ENCODE measurements at places on chromosomes 13 and 19. TPM values are rescaled to one million over a fixed set of nuclear protein-coding genes. Genes with fewer than 3 reads are reported as not detected.
A peak's percentile ranks its signal among the peaks of the same experiment; 100 is the strongest.

DNA sequence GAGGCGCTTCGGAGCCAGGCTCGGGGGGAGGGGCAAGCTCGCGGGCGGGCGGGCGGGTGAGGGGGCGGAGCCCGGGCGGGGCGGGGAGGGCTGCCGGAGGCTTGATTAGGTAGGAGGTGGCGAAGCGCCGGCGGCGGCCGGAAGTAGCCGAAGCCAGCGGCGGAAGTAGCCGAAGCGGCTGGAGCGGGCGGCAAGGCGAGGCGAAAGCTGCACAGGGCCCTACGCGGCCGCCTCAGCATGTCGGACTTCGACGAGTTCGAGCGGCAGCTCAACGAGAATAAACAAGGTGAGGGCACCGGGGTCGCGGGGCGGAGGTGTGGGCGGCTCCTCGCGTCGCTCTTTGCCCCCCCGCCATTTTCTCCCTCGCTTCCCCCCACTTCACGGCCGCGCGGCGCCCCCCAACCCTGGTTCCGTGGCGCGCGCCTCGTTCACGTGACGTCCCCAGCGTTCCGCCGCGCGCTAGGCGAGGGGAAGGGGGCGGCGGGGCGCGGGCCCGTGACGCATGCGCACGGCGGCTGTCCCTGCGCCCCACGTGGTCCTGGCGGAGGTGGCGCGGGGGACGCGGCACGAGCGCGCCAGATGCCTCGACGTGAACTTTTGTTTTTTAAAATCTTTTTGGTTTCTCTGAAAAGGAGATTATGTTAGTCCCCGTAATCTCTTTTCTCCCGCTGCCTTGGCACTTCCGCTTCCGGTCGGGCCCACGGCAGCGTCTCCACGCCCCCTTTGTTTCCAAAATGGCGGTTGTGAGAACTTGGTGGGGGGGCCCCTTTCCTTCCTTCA is at the start of gene U2AF2:
TSS of gene U2AF2 (plus strand) at position 168 of the 780 bp plus-strand sequence. CDS start at position 238, 70 bp downstream.
- peaks cover 12% of the 10 kb centered on the region for H3K36me3 ChIP-seq
- peaks cover 35% of the 10 kb centered on the region for H3K4me1 ChIP-seq
- H3K27me3 ChIP-seq = peaks cover 8% of the 10 kb centered on the region
- DNase-seq = peak; percentile 86
- H3K27ac ChIP-seq = peak within 1 kb of the TSS; percentile 100

GRCh38 chr19:54403054-54403453 is 12.2 kb upstream of the TTYH1 start:
- H3K27me3 ChIP-seq = peaks cover 17% of the 10 kb centered on the region
- H3K4me1 ChIP-seq = no peaks in the 10 kb centered on the region
- no peak overlapping the region for H3K27ac ChIP-seq
- no peak for DNase-seq
- H3K36me3 ChIP-seq = peaks cover 5% of the 10 kb centered on the region

Gene TUBGCP3
- total RNA-seq = 18.0 TPM

Gene LILRA5
- not detected for total RNA-seq

DNA sequence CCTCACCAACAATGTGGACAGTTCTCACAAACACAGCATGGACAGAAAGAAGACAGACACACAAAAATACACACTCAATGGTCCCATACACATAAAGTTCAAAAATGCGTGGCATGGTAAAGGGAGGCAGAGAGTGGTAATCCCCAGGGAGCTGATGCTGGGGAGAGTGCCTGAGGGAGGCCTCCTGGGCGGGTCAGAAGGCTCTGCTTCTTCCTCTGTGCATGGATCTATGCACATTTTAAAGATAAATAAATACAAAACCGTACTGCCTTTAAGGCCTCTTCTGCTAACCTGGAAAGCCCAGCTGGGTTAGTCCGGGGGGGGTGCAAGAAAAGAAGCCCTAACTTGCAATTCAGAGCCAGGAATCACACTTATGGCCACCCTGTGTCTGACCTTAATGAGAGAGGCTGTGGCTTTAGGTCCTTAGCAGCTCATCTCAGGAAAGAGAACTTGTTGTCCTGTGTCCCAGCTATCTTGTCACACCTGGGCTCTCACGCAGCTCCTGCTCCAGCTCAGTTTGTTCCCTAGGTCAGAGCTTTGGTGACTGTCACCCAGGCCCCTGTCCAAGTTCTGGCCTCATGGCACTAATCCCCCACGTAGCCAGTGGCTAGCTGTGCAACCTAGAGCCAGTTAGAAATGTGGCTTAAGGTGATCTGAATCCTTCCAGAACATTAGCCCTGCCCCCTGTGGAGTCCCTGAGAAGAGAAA is 28.5 kb downstream of the POP4 start:
- no peak for DNase-seq
- no peak overlapping the region for H3K27ac ChIP-seq
- peaks cover 6% of the 10 kb centered on the region for H3K4me1 ChIP-seq
- peaks cover 28% of the 10 kb centered on the region for H3K27me3 ChIP-seq
- no peaks in the 10 kb centered on the region for H3K36me3 ChIP-seq

Gene ERICH6B
- not detected for total RNA-seq

DNA sequence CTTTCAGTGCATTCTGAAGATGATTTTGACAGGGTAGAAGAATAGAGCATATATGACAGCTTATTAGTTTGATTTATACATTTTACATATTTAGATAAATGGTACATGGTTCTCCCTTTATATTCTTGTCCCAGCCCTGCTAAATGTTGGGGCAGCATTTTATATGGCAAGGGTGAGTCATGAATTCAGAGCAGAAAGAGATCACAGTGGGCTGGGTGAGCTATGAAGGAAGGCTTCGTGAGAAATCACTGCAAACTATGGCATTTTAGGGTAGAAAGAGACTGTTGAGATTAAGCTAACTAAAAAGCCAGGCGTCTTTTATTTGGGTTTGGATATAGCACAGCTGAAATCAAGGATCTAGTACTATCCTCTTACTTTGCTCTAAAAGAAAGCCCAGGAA is 23.9 kb upstream of the METTL21C start:
- no peak overlapping the region for H3K27ac ChIP-seq
- H3K27me3 ChIP-seq = peaks cover 17% of the 10 kb centered on the region
- 0 out of 2 replicates have a peak, but pooled peaks cover 4% of the 10 kb centered on the region for H3K36me3 ChIP-seq
- H3K4me1 ChIP-seq = peaks cover 4% of the 10 kb centered on the region
- no peak for DNase-seq

Gene KANK3
- total RNA-seq = not detected

Gene CALR3
- total RNA-seq = not detected

Gene MEX3D
- 31.5 TPM for total RNA-seq

Gene CAMSAP3
- not detected for total RNA-seq

- H3K4me3 ChIP-seq = no peak overlapping the region
- no peaks in the 10 kb centered on the region for H3K4me1 ChIP-seq
- no peaks in the 10 kb centered on the region for H3K36me3 ChIP-seq
- no peak overlapping the region for H3K27ac ChIP-seq
Observed at GRCh38 chr13:91112201-91112923, 235.1 kb upstream of the MIR17HG start.

GRCh38 chr19:37695144-37695899 is 24.2 kb downstream of the ZNF607 start:
- H3K36me3 ChIP-seq = peaks cover 53% of the 10 kb centered on the region
- no peaks in the 10 kb centered on the region for H3K27me3 ChIP-seq
- H3K4me1 ChIP-seq = no peaks in the 10 kb centered on the region
- no peak for DNase-seq

GRCh38 chr19:17394891-17395415 is 957 bp upstream of the CCDC194 start:
- H3K27ac ChIP-seq = no peak overlapping the region
- H3K27me3 ChIP-seq = peaks cover 8% of the 10 kb centered on the region
- DNase-seq = no peak
- H3K4me3 ChIP-seq = no peak overlapping the region

- no peaks in the 10 kb centered on the region for H3K4me1 ChIP-seq
- H3K4me3 ChIP-seq = no peak overlapping the region
- DNase-seq = peak; percentile 50
- H3K27me3 ChIP-seq = no peaks in the 10 kb centered on the region
- H3K27ac ChIP-seq = no peak overlapping the region
Observed at GRCh38 chr13:34926508-34926907, 15.6 kb upstream of the NBEA start.

DNA sequence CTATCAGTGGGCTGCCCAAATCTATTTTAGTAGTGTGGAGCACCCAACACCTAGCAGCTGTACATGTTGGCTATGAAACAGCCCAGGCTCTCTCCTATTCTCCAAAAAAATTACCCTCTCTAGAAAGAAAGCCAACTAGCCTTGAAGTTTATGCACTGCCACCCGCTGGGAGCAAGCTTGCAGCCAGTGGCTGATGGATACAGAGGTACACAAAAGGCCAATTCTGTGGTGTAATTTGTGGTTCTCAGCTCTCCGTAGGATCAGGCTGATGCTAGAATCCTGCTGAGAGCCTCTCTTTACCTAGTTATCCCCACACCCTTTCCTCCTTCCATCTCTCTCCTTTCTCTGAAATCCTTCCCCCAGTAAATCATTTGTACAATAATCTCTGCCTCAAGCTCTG is 1120.7 kb downstream of the DIAPH3 start:
- no peak overlapping the region for H3K4me3 ChIP-seq
- no peak for DNase-seq
- no peaks in the 10 kb centered on the region for H3K27me3 ChIP-seq
- no peak overlapping the region for H3K27ac ChIP-seq
- no peaks in the 10 kb centered on the region for H3K36me3 ChIP-seq

- DNase-seq = no peak
- H3K27ac ChIP-seq = no peak overlapping the region
- H3K4me1 ChIP-seq = no peaks in the 10 kb centered on the region
- no peaks in the 10 kb centered on the region for H3K36me3 ChIP-seq
- H3K4me3 ChIP-seq = no peak overlapping the region
Observed at GRCh38 chr13:67827992-67828391, 597.9 kb upstream of the PCDH9 start.

- no peak for DNase-seq
- H3K27ac ChIP-seq = no peak overlapping the region
- H3K4me3 ChIP-seq = no peak overlapping the region
- no peaks in the 10 kb centered on the region for H3K27me3 ChIP-seq
- no peaks in the 10 kb centered on the region for H3K4me1 ChIP-seq
- H3K36me3 ChIP-seq = peaks cover 47% of the 10 kb centered on the region
Observed at GRCh38 chr13:110665491-110666254, 40.2 kb downstream of the CARS2 start.

Gene NKG7
- total RNA-seq = not detected

DNA sequence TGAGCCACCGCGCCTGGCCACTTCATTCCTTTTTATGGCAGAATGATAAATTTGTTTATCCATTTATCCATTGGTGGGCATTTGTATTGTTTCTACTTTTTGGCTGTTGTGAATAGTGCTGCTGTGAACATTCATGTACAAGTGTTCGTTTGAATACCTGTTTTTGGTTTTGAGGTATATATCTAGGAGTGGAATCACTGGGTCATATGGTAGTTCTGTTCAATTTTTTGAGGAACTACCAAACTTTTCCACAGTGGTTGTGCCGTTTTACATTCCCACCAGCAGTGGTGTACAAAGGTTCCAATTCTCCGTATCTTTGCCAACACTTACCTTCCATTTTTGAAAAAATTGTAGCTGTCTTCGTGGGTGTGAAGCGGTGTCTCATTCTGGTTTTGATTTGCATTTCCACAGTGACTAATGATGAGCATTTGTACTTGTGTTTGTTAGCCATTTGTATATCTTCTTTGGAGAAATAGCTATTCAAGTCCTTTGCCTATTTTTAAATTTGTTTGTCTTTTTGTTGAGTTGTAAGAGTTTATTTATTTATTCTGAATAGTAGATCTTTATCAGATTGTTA is 55.7 kb downstream of the TM9SF2 start:
- peaks cover 18% of the 10 kb centered on the region for H3K4me1 ChIP-seq
- H3K27ac ChIP-seq = no peak overlapping the region
- no peak for DNase-seq
- H3K36me3 ChIP-seq = peaks cover 38% of the 10 kb centered on the region
- H3K4me3 ChIP-seq = no peak overlapping the region

DNA sequence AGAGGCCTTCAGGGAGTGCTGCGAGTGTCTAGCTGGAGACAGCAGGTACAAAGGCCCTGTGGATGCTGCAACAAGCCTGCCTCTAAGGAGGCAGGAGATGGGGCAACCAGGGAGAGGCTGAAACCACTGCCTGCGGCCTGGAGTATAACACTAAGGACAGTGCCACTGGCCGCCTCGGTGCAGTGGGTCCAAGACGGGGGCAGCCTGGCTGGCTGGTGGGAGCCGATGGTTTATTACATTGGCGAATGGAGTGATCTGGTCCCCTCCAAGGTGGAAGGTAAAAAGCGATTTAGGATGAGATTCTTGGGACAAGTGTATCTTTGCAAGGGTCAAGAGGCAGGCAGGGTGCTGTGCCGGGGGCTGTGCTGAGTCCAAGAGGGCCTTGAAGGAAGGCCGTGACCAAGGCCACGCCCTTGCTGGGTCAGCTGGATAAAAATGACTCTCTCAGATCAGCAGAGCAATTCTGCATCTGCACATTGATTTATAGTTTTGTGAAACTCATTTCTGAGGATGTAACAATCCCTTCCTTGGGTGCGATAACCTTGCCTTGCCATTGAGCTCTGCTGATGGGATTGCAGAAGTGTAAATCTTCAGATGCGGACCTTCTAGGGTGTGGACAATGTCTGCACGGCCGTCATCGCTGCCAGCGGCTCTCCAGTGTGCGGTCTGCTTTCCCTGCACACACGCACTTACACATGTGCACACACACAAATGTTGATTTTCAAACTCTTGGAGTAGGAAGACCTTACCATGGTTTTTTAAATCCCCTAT is 6.0 kb downstream of the TMEM255B start:
- peaks cover 41% of the 10 kb centered on the region for H3K4me1 ChIP-seq
- H3K27ac ChIP-seq = no peak overlapping the region
- peaks cover 16% of the 10 kb centered on the region for H3K27me3 ChIP-seq

DNA sequence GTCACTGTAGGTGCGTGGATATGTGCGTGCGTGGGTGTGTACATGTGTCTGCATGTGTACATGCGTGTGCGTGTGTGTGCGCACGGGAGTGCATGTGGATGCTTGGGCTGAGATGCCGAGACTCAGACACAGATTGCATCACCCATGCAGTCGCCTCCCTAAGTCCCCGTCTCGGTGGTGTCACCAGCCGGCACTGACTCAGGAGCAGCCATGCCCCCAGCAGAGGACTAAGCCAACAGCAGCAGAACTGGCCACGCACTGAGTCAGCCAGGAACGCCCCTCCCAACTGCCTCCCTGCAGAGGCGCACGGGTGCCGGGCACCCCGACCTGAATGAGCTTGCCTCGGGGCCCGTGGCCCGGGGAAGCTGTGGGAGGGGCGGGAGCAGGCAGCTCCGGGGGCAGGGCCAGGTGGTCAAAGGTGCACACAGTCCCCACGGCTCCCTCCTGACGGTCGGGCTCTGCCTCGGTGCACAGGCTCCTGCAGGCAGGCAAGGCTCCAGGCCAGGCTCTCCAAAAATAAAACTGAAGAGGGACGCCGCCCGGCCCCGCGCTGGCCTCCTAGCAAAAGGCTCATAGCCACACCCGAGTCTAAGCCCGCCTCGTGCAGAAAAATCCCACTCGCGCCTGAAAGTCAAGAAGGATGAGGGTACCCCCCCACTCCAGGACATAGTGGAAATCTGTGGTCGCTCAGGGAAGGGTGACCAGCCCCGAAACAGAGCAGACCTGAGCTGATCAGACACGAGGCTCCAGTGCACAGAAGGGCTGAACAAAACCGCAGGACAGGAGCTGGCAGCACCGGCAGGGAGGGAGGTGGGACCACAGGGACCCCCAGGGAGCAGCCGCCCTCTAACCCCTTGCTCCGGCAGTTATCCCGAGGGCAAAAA is 49.2 kb downstream of the GADD45B start:
- H3K4me1 ChIP-seq = peaks cover 32% of the 10 kb centered on the region
- H3K27ac ChIP-seq = peak overlapping the region; percentile 97
- no peaks in the 10 kb centered on the region for H3K36me3 ChIP-seq

Gene B3GNT8
- 0.59 TPM for total RNA-seq

Gene ZBTB7A
- total RNA-seq = 47.5 TPM
